ENCODE measurements at places on chromosomes 16 and 17.
A peak's percentile ranks its signal among the peaks of the same experiment; 100 is the strongest.

DNA sequence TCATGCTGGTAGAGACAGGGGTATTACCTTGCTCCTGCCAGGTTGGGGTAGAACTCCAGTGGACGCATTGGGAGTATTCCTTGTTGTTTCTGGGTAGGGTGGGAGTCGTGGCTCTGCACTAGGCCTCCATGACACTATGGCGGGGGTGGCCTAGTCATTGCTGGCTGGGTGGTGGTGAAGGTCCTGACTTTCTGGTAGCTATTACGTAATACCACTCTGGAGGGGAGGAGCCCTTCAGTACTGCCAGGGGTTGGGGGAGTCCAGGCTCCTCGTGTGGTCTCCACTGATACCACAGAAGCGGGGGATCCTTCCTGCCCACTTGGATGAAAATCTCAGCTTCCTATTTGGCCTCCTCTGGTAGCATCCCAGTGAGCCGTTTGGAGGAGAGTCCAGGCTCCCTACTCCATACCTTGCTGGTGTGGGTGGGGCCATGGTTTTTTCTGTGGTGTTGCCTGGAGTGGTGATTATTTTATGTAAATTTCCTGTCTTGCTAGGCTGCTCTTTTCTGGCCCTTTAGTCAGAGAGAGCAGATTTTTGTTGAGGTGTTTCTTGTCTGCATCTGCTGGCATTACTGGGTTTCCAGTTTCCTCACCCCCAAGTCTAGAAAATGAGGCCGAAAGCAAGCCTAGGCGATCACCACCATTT is 65.8 kb upstream of the GNG13 start:
- no peak for DNase-seq

DNA sequence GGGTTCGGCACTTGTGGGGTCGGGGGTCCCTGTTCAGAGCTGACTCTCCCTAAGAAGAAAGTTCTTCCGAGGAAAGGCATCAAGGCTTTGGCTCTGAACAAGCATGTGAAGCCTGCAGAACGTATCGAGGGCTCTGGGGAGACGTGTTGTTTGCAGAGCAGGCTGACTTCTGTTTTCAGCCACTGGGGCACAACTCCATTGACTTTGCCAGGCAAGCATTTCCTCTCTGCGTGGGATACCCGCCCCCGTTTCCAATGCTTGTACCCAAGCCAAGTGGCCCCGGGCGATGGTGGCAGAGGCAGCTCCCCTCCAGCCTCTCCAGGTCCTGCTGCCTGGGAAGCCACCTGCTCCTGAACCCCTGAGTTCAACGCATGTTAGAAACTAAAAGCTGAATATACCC is 255.7 kb downstream of the RBFOX3 start:
- no peak for DNase-seq

DNA sequence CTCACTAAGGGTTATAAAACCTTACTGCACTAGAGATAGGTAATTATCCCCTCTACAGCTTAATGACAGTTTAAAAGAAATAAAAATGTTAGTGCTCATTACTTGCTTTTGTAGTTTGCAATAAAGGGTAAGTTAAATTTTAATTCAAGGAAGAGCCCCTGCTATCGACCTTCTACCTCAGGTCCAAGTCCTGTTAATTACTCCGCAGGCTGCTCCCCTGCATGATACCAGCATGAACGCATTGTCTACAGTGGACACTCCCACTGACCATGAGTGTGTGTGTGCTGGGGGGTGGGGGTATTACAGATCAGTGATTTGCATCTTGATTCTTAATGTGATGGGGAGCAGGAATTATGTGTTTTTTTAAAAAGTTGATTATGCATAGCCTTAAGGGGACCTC is 103.1 kb downstream of the AATF start:
- DNase-seq: no peak

GRCh38 chr16:19810817-19811731 is 73.6 kb downstream of the GPRC5B start:
- DNase-seq: no peak

DNA sequence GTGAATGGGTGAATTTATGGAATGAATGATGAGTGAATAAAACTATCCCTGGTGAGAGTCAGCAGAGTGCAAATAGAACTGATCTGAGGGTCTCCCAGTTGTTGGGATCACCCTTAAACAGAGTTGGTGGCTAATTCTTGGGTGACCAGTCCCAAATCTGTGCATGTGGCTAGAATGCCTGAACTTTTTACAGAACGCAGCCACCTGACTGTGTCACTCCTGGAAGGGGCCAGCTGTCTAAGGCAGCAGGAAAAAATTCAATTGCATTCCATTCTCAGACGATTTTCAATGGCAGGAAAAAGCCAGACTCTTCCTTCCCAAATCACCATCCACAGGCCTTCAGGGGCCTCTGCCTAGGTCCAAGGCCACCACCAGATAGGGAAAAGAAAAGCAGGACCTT is 43.5 kb downstream of the BEAN1 start:
- no peak for DNase-seq

DNA sequence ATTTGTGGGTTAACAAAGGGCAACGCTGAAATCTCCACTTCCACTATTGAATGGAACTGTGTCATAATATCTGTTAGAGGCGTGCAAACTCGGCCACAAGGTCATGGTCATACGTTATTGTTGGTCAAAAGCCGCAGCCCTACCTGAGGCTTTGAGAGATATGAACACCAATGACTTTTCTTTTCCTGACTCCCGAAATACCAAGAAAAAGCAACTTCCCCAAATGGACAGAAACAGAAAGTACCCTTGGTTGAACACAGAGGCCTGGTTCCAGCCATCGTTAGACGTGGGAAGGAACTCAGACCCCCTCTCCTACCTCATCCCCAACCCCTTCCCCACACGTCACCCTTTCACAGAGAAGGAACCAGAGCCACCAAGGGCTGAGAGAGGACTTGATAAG is 1.4 kb upstream of the PIK3R5 start:
- peak; percentile 36 for DNase-seq

GRCh38 chr16:68361485-68361884 is 50.7 kb downstream of the PRMT7 start:
- no peak for DNase-seq

DNA sequence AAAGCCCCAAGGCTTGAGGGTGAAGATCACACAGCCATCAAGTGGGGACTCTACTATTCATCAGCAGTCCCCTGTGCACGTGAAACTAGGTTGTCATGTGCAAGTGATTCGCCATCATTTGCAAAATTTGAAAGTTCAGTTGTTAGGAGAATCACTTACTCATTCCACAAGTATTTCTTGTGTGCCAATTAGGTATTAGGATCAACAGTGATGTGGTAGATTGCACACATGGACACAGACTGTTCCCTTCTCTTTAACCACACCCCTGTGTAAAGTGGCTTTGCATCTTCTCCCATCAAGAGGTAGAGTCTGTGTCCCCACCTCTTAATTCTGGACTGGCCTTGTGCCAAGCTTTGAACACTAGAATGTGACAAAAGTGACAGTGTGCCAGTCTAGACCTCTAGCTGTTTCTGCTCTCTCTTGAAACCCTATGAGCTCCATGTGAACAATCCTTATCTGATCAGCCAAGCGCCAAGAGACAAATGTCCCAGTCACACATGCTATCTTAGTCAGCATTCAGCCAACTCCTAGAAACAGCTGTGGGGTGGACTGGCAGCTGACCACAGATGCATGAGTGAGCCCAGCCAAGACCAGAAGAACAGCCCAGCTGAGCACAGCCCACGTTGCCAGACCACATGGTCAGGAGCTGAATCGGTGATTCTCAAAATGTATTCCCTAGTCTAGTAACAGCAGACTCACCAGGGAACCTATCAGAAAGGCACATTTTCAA is 31.5 kb upstream of the SHISA9 start:
- DNase-seq: no peak

- no peak for DNase-seq
These were observed 28.9 kb upstream of the FOXK2 start for GRCh38 chr17:82490512-82491195.

DNA sequence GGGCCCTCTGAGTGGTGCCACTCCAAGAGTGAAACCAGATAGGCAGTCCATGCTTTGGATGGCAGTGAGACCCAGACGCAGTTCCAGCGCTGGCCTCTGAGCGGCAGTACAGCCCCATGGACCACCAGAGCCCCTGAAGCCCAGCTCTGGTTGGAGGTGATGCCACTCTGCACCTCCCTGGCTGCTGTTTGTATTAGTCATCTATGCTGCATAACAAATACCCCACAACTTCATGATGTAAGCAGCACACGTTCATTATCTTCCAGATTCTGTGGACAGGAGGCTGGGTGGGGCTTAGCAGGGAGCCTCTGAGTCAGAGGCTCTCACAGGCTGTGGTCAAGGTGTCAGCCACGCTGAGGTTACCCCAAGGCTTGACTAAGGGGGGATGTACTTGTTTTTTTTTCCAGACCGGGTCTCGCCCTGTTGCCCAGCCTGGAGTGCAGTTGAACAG is 5.1 kb upstream of the NME4 start:
- peak; percentile 72 for DNase-seq

DNA sequence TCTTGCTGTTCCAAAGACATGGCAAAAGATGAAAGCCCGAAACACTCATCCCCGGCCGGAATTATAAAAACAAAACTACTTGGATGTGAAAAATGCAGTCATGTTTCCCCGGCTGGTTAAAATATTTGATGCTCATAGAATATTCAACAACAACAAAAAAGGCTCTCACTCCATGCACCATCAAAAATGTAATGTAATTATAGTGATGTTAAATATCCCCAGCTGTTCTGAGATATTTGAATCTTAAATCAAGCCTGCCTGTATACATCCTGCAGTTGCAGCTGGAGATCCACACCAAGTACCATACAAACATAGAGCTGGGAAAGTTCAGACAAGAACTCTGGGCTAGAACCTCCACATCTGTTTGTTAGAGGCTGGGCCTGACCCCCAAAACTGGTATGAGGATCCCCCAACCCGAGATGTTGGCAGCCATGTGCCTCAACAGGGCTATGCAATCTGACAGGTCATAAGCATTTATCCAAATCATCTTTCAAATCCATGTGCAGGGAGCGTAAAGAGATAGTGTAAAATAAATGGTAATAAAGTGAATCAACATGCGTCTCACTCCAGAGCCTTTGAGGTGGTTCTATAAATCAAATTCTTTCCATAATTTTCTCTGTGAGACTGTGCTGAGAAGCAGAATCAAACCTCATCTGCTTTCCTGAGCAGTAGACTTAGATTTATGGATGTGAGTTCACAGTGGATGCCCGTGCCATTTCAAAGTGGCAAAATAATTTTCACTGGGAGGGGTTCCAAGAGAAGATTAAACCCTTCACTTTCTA is 12.7 kb downstream of the ASIC2 start:
- DNase-seq: no peak

DNA sequence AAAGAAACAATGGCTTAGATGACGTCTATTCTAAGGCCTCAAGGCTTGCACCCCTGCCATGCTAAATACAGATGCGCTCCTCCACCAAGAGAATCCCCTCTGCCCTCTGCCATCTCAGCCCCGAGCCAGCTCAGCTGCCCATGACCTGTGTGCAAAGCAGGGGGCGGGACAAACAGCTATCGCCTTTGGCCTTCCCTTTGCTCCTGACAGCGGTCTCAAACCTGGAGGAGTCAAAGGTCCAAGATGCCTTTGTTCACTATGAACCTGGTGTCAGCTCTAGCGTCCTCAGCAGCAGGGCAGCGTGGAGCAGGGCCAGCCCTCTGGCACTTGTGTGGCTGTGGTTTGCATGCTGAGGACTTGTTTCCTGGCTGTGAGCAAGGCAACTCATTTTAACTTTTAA is 12.3 kb downstream of the SLX4 start:
- no peak for DNase-seq

- no peak for DNase-seq
These were observed 15.6 kb downstream of the TLE7 start for GRCh38 chr16:71426069-71426879.

- DNase-seq: no peak
These were observed 154.2 kb downstream of the VPS53 start for GRCh38 chr17:560432-560873.

GRCh38 chr16:62298600-62298999 is 262.4 kb upstream of the CDH8 start:
- no peak for DNase-seq

DNA sequence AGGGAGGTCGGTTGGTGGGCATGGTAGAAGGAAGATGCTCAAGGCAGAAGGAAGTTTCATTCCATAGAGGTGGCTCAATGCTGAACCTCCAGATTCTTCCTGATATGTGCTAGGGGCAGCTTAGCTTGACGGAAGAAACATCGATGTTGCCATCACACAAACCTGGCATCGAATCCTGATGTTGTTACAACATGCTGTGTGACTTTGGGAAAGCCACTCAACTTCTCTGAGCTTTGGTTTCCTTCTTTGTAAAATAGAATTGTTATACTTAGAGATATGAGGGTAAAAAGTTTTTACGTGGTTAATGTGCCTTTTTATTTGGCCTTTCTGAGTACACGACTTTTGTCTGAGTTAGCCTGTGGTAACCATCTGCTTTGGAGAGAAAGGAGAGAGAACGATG is 287.9 kb downstream of the SHISA9 start:
- DNase-seq: no peak
